T-helper 17 cell (primary cell): ENCODE measurements at places on chromosomes 7 and 10. TPM values are rescaled to one million over a fixed set of nuclear protein-coding genes. Genes with fewer than 3 reads are reported as not detected.
A peak's percentile ranks its signal among the peaks of the same experiment; 100 is the strongest.

- H3K27ac ChIP-seq: no peak overlapping the region
- no peaks in the 10 kb centered on the region for H3K36me3 ChIP-seq
- no peak overlapping the region for H3K4me3 ChIP-seq
- no peaks in the 10 kb centered on the region for H3K4me1 ChIP-seq
- no peaks in the 10 kb centered on the region for H3K27me3 ChIP-seq
Measured at GRCh38 chr10:52644373-52645186, 128.0 kb downstream of the MBL2 start.

DNA sequence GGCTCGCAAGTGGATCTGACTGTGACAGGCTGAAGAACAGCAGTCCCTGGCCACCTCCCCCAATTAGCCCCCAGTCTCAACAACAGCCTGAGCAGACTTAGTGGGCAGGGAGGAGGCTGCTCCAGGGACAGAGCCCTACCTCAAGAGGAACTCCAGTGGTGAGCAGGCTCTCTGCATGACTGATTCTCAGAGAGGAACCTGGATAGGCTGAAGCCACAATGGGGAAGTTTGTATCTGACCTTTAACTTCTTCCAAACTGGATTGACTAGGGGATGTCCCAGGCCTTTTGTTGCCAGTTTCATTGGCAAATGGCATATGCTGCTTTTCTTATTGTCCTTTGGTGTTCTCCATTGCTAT lies 93.0 kb downstream of the ARHGAP22 start:
- peaks cover 21% of the 10 kb centered on the region for H3K27me3 ChIP-seq
- no peak overlapping the region for H3K4me3 ChIP-seq
- H3K4me1 ChIP-seq: no peaks in the 10 kb centered on the region
- H3K36me3 ChIP-seq: peaks cover 2% of the 10 kb centered on the region
- DNase-seq: no peak
- H3K27ac ChIP-seq: no peak overlapping the region

AGAP3 gene
- total RNA-seq: 45.6 TPM

DNA sequence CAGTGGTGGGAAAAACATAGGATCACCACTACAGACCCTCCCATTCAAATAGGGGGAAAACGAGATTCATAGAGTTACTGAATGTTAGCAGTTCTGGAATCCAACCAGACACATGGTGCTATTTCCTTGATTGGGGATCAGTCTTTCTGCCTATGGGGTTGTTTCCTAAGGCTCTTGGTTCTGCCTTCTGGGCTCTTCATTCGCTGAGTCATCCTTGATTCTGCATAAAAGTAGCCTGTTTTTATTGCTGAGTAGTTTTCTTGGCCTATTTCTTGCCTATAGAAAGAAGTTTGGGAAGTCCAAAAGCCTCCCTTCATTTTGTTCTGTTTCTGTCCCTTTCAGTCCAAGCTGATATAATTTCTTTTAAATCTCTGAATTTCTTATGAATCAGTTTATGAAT lies 99.3 kb upstream of the OIT3 start:
- no peaks in the 10 kb centered on the region for H3K36me3 ChIP-seq
- no peak overlapping the region for H3K27ac ChIP-seq
- no peaks in the 10 kb centered on the region for H3K27me3 ChIP-seq
- no peak for DNase-seq
- H3K4me3 ChIP-seq: no peak overlapping the region
- H3K4me1 ChIP-seq: peaks cover 8% of the 10 kb centered on the region

DNA sequence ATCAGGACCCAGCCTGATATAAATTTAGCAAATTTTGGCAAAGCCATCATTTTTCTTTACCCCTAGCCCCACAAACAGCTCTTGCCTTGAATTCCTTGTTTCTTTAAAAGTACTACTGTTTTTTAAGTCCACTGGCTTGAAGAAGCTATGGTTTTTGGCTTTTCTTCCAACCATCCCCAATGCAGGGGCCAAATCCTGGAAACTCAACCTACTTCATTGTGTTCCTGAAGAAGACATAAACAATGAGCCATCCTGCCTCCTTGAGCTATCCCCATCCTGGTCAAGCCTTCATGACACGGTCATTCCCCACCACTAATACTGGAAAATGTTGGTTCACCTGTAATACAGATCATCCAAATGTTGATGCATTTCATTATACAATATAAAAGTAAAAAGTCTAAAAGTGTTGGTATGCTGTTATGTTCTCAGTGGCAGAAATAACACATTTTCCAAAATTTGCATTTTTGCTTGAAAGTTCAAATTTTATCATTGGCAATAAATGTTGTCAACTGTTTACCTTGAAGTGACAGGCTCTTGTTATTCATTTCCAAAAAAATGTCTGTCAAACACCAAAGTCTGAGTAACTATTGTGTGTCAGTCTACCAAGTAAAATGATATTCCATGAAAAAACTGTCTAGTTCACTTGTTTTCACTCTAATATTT lies 92.2 kb downstream of the DOCK4 start:
- no peaks in the 10 kb centered on the region for H3K4me1 ChIP-seq
- peaks cover 25% of the 10 kb centered on the region for H3K27me3 ChIP-seq
- DNase-seq: no peak
- no peak overlapping the region for H3K27ac ChIP-seq

- no peaks in the 10 kb centered on the region for H3K4me1 ChIP-seq
- H3K4me3 ChIP-seq: no peak overlapping the region
- no peaks in the 10 kb centered on the region for H3K27me3 ChIP-seq
- DNase-seq: no peak
- H3K27ac ChIP-seq: no peak overlapping the region
Measured at GRCh38 chr7:158108646-158109293, 478.9 kb downstream of the PTPRN2 start.

GRCh38 chr7:102303669-102304422 lies 17.2 kb downstream of the SH2B2 start:
- DNase-seq: no peak
- peaks cover 3% of the 10 kb centered on the region for H3K4me1 ChIP-seq
- H3K36me3 ChIP-seq: no peaks in the 10 kb centered on the region
- no peaks in the 10 kb centered on the region for H3K27me3 ChIP-seq
- H3K27ac ChIP-seq: no peak overlapping the region

DNA sequence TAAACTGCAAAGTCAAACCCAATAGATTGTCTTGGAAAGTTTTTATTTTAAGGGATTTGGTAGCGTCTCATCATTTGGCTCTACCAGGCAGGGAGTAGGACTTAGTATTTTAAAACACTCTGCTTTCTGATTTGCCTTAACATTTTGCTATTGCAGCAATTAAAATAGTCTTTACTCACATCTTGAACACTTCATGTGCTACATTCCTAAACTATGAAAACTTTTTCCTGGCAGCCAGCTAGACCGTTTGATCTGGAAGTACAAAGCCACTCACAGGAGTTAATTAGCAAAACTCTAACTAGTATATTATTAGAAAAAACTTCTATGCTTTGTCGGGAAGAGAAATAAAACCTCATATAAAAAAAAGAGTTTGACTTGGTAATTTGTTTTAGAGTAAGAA lies 111.4 kb downstream of the TFPI2 start:
- DNase-seq: no peak
- H3K27me3 ChIP-seq: no peaks in the 10 kb centered on the region
- no peaks in the 10 kb centered on the region for H3K4me1 ChIP-seq
- no peak overlapping the region for H3K27ac ChIP-seq

GRCh38 chr7:136105191-136105590 lies 128.0 kb upstream of the MTPN start:
- H3K4me3 ChIP-seq: no peak overlapping the region
- H3K36me3 ChIP-seq: peaks cover 3% of the 10 kb centered on the region
- no peak overlapping the region for H3K27ac ChIP-seq
- H3K4me1 ChIP-seq: no peaks in the 10 kb centered on the region
- no peaks in the 10 kb centered on the region for H3K27me3 ChIP-seq

DNA sequence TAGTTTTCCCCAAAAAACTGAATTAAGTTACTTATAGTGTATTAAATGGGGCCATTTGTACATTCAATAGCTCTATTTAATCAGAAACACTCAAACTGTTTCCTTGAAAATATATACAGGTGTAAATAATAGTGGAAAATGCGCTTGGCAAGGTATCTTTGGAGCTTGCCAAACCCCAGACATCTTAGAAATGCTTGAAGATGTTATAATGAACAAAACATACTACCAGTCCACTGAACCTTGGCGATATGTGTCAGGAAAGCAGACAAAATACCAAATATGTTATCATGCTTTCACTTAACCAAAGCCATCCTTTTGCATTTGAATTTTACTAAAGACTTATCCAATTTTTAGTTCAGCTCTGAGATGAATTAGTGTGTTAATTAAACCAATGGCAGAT lies 352.7 kb upstream of the SEMA3A start:
- no peaks in the 10 kb centered on the region for H3K27me3 ChIP-seq
- no peaks in the 10 kb centered on the region for H3K4me1 ChIP-seq
- H3K36me3 ChIP-seq: no peaks in the 10 kb centered on the region
- no peak overlapping the region for H3K4me3 ChIP-seq

- DNase-seq: no peak
- no peak overlapping the region for H3K27ac ChIP-seq
- H3K27me3 ChIP-seq: peaks cover 22% of the 10 kb centered on the region
- no peaks in the 10 kb centered on the region for H3K4me1 ChIP-seq
Measured at GRCh38 chr7:50988988-50989387, 206.3 kb upstream of the GRB10 start.

GRCh38 chr10:18486438-18486837 lies 164.9 kb downstream of the NSUN6 start:
- H3K36me3 ChIP-seq: no peaks in the 10 kb centered on the region
- no peak for DNase-seq
- no peak overlapping the region for H3K4me3 ChIP-seq

- no peak for DNase-seq
- H3K27ac ChIP-seq: no peak overlapping the region
- H3K4me3 ChIP-seq: no peak overlapping the region
- peaks cover 14% of the 10 kb centered on the region for H3K4me1 ChIP-seq
- no peaks in the 10 kb centered on the region for H3K36me3 ChIP-seq
Measured at GRCh38 chr7:87146740-87147386, 5.4 kb upstream of the DMTF1 start.

- no peaks in the 10 kb centered on the region for H3K36me3 ChIP-seq
- no peak overlapping the region for H3K27ac ChIP-seq
- H3K4me1 ChIP-seq: peaks cover 11% of the 10 kb centered on the region
- H3K4me3 ChIP-seq: no peak overlapping the region
- DNase-seq: no peak
Measured at GRCh38 chr7:120989257-120990220, 1.0 kb downstream of the CPED1 start.

DNA sequence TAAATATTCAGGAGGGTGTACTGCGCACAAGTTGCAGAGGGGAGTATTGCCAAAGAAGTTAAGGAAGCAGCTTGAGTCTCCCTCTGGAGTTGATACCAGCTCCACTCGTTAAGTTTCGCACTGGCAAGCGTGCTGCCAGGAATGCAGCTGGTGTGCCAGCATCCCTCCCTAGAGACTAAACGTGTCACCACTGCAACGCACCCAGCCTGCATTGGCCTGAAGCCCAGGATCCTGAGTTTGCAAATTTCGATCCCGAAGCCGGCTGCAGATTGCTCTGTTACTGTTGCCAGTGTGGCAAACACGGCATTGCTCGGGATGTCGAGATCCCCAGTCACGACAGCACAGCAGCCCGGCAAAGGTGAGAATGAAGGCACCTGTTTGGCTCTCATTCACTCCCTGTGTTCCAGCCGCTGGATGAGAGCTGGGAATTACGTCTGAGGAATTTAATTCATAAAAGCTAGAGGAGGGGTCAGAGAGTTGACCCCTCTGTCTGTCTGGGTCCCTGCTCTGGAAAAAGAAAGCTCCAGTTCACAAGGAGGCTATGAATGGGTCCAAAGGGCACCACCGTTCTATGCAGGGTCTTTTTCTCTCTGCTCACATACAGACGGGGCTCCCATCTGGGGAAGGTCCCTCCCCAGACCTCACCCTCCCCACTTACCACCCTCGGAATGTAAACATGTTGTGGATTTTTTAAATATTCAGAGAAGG lies 61.0 kb downstream of the NRP1 start:
- peaks cover 42% of the 10 kb centered on the region for H3K27me3 ChIP-seq
- no peak for DNase-seq
- no peaks in the 10 kb centered on the region for H3K4me1 ChIP-seq
- no peak overlapping the region for H3K4me3 ChIP-seq
- no peaks in the 10 kb centered on the region for H3K36me3 ChIP-seq

DNA sequence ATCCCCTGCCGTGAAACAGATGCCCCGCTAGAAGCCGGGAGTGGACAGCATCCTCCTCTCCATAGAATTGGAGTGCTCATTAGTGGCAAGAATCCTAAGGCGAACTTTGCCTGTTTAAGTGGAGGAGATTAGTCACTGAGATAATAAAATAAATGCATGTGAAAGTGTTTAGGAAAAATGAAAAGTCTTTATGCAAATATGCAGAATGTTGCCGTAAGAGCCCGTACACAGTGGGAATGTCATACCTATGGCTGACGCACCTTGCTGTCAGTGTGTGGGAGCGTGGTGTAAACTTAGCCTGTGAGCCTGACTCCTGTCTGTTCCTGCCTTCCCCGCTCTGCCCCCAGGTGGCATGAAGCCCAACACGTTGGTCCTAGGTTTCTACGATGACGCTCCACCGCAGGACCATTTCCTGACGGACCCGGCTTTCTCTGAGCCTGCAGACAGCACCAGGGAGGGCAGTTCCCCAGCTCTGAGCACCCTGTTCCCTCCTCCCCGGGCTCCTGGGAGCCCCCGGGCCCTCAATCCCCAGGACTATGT lies 1.7 kb upstream of the TRIP6 start:
- no peak overlapping the region for H3K27ac ChIP-seq
- H3K27me3 ChIP-seq: no peaks in the 10 kb centered on the region
- H3K36me3 ChIP-seq: peaks cover 7% of the 10 kb centered on the region
- peaks cover 9% of the 10 kb centered on the region for H3K4me1 ChIP-seq
- peak overlapping the region; percentile 39 for H3K4me3 ChIP-seq

DNA sequence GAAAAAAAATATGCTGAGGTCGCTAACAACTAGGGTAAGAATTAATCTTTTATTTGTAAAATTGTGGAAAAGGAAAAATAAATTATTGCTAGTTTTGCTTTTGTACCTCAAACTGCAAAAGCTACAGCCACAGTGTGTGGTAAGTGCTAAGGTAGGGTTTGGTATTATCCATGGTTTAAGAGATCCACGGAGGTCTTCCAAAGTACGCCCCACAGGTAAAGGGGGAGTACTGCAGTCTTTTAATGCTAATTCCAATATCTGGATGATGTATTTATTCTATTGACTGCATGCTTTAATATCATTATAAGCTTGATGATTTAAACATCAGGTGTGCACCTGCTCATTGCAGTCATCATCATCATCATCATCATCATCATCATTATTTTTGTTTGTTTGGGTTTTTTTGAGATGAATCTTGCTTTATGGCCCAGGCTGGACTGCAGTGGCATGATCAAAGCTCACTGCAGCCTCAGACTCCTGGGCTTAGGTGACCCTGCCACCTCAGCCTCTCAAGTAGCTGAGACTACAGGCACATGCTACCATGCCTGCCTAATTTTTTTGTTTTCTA lies 38.4 kb upstream of the BMS1 start:
- H3K4me1 ChIP-seq: no peaks in the 10 kb centered on the region
- H3K36me3 ChIP-seq: peaks cover 3% of the 10 kb centered on the region
- no peak overlapping the region for H3K4me3 ChIP-seq
- DNase-seq: no peak
- no peak overlapping the region for H3K27ac ChIP-seq

TSPAN15 gene
- total RNA-seq: 28.7 TPM

- peak overlapping the region; percentile 99 for H3K4me3 ChIP-seq
- H3K27me3 ChIP-seq: no peaks in the 10 kb centered on the region
- peak overlapping the region; percentile 97 for H3K27ac ChIP-seq
- DNase-seq: no peak
- peaks cover 7% of the 10 kb centered on the region for H3K36me3 ChIP-seq
Measured at GRCh38 chr7:92834507-92835260, 1.7 kb downstream of the CDK6 start.

- DNase-seq: no peak
- H3K4me1 ChIP-seq: peaks cover 9% of the 10 kb centered on the region
- H3K36me3 ChIP-seq: no peaks in the 10 kb centered on the region
- H3K4me3 ChIP-seq: no peak overlapping the region
- H3K27ac ChIP-seq: peak overlapping the region; percentile 75
Measured at GRCh38 chr10:124512040-124512428, 50.4 kb downstream of the LHPP start.
